ENCODE measurements at places on chromosomes 5 and 9.

DNA sequence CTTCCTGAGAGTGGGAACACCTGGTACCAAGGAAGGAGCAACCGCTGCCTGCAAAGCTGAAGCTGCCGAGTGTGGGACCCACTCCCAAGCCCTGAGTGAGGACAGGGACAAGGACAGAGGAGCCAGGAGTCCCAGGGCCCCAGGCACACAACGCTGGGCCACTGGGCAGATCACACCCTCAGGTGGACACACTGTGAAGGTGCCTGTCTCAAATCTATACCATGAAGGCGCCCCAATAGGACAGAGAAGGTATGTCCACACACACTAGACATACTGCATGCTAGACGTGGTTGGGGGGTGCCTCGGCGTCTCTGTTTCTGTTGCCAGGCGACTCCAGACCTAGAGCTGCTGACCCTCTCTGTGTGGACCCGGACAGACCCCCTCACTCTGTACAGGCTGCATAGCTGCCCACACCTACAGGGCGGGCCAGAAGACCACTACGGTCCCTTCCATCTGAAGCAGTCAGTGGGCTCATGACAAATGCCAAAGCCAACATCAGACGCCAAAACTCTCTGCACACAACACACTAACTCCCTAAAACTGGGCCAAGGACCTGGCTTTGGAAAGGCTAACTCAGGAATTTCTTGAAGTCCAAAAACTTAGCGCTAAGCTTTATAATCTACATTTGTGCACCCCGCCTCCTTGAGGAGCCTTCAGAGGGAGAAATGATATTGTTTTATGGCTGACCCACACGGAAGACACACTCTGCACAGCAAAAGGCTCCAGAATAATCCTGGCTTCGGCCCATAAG is 60.7 kb downstream of the ROR2 start:
- no peak for DNase-seq

- no peak for DNase-seq
Measured at GRCh38 chr5:74560245-74560644, 80.3 kb downstream of the ENC1 start.

- DNase-seq: no peak
Measured at GRCh38 chr5:28685794-28686193, 1647.4 kb upstream of the CDH9 start.

- DNase-seq: no peak
Measured at GRCh38 chr5:172365948-172366608, 82.5 kb upstream of the UBTD2 start.

- no peak for DNase-seq
Measured at GRCh38 chr5:31965227-31965626, 208.9 kb downstream of the GOLPH3 start.

GRCh38 chr5:67900514-67900913 is 315.0 kb upstream of the PIK3R1 start:
- DNase-seq: no peak

DNA sequence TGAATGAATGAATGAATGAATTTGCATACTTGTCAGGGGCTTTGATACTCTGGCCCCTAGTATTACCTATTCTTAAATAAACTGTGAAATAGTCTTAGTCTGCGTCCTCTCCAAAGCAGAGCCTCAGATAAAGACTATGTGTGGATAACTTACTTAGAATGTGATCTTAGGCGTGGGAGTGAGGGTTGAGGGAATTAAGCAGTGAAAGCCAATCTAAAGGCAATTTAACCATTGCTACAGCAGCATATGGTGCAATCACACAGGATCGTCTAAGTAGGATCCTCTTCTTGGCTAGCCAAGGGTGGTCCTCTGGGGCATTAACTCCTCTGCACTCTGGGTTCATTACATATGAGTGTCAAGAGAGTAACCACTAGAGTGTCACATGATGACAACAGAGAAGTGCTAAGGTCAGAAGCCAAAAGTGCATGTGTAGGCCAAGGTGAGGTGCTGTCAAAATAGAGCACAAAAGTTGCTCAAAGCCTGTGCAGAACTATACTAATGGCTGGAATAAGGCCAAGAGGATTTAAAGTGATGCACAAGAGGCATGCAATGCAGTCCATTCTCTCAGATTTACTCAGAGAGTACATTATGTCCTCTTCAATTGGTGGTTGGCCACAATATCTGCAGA is 274.4 kb upstream of the SEMA6A start:
- no peak for DNase-seq

- no peak for DNase-seq
Measured at GRCh38 chr5:109935833-109936490, 246.2 kb downstream of the MAN2A1 start.

DNA sequence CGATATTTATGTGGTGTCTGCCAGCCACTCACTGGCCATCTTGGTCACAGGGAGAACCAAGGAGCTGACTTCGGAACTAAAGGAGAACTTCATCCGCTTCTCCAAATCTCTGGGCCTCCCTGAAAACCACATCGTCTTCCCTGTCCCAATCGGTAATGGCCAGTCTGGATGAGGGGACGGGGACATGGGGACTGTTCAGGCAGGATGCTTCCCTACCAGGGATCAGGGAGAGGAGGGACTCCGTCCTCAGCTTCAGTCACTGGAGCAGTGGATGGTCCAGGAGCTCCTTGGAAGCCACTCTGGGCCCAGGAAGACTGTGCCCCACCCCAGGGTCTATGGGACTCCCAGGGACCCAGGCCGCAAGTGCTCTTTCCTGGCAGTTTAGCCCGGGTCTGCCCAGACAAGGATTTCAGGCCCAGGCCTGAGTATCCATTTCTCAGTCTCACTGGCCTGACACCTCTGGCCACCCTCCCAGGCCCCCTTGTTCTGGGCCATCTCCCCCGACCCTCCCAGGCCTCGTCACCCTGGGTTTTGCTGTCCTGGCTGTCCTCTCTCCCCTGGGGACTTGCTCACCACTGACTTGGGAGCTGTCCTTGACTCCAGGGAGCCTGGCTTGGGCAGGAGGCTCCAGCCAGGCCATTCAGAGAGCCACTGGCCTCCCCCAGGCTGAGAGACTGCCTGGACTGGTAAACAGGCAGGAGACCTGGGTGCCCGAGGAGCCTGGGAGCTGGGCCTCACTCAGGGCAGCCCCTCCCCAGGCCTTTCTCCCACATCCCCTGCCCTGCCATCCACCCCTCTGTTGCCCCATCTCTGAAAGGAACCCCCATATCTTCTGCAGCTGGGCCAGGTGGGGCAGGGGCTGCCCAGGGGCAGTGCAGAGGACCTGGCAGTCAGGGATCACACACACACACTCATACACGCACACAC is 3.1 kb downstream of the LCN2 start:
- no peak for DNase-seq

DNA sequence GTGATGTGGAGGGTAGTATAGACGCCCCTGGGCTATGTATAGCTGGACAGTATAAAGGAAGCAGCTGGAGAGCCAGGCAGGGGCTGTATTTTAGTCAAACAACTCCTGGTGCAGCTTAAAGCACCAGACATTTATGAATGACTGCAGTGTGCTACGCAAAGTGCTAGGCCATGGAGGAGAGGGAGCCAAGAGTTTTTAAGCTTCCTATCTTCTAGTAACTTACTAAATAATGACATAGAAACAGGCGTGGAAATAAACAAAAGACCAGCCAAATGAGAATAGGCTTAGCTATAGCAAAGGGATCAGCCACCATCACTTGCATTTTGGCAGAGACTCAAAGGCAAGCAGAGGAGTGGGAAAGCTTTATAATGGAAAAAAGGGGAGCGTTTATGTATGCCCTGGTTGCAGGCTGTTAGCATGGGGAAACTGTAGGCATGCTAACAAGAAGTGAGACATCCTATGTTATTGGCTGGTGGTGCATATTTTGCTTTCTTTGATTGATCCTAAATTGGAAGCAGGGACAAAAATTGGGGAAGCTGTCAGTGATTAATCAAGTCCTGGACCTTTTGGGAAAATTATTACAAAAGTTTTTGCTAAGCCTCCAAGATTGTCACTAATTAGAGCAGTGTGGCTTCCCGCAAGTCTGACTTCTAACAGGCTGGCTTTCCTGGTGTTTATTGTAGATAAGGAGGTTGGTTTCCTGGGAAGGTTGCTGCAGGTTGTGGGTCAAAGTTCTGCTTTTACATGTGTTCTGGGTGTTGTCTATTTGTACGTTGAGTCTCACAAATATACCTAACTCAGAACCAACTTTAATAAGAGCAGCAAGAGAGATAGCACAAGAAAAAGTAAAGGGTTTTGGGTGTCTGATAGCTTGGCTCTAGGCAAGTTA is 46.6 kb downstream of the RAB3C start:
- no peak for DNase-seq

- DNase-seq: no peak
Measured at GRCh38 chr5:106363578-106363977, 1307.2 kb downstream of the EFNA5 start.

GRCh38 chr9:82791692-82792091 is 271.2 kb downstream of the RASEF start:
- DNase-seq: no peak

DNA sequence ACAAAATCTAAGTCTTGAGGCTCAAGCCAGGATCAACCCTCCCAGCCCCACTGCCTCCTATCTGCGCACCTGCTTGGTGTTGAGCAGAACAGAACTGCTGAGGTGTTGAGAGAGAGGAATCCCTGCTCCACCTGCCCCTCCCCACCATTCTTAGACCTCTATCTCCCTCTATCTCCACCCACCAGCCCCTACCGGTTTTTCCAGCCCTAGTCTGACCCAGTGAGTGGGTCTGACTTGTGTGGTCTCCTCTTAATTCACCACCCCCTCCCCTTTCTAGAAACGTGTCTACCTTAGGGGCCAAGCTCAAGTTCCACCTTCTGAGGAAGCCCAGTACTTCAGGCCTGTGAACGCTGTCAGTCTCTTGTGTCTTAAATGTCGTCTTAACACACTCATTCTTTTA is 93.7 kb downstream of the ARHGAP26 start:
- no peak for DNase-seq

DNA sequence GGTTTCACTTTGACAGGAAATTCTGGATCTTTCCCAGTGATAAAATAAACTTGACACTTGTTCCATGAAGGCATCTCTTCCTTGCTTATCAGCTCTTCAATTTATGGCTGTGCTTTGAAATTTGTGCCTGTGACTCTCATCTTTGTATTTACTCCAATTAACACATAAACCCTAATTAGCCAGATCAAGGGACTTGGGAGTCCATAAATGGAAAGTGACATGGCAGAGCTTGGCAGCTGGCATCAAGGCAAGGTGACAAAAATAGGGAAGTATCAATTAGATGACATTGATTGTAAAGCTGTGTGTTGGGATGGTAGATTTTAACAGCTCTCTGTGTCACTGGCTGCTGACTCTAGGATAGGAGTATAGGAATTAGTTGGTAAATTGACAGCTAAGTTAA is 133.9 kb downstream of the PBX3 start:
- DNase-seq: no peak

- DNase-seq: no peak
Measured at GRCh38 chr9:3361116-3361515, 164.7 kb downstream of the RFX3 start.

DNA sequence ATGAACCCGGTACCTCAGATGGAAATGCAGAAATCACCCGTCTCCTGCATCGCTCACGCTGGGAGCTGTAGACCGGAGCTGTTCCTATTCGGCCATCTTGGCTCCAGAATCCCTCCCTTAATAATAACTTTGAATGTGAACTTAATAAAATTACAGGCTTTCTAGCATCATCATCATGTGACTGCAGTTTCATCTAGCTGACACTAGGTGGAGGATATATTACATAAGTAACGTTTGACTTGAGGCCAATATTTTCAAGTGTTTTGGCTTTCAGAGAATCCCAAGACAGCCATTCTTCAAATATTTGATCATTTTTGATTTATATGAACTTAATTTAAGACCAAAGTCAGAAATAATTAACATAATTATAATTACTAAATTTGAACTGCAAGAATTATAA is 474.9 kb upstream of the CDH10 start:
- DNase-seq: no peak

DNA sequence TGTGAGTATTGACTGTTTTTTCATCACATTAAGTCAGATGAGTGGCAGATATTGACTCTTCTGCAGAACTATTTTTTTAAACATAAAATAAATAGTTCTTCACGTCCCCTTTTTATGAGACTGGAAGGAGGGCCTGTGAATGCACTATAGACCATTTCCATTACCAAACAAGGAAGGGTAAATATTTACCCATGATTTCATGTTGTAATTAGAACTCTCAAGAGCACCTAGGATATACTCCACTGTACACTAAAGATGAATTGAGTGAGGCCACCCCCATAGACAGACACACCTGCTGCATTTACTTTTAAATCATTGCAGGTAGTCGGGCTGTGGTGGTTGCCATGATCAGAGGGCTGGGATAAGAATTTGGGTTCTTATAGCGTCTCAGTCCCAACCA is 22.6 kb downstream of the SLC36A1 start:
- DNase-seq: no peak

DNA sequence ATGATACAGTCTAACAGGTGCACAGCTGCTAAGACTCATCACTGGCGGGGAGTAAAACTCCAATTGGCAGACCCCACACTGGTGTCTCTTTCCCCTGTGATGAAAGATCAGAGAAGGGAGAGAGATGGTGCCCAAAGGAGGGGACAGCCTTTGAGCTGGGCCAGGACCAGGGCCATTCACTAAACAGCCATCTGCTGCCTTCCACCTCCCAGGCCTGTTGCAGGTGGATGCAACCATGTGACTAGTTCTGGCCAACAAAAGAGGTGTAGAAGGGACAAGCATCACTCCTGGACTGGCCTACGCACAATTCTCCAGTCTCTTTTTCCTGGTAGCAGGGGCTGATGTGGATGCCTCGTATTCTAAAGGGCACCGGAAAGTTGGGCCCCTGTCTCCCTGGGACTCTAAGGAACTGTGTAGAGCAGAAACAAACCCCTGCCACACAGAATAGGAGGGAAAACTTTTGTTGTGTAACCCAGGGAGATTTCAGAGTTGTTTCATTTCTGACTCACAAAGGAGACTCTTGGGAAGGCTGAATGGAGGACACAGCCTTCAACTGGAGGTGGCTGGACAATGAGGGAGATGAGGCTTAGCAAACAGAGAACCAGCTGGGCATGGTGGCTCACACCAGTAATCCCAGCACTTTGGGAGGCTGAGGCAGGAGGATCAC is 26.9 kb downstream of the TNIP1 start:
- DNase-seq: no peak

DNA sequence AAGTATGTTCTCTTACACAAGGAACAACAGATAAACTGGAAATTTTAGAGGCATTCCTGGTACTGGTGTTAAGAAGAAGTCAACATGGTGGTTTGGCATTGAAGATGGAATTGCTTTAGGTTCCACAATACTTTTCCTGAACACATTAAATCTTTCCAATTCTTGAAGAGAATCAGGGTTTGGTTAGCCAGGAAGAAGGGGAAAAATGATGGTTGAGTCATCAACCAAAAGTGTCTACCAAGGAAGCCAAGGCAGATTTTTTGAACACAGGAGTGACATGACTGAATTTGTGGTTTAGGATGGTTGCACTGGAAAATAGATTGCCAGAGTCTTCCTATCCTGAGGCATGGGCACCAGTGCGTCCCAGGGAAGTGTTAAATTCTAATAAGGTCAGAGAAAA is 433.4 kb downstream of the TMEM38B start:
- no peak for DNase-seq

- DNase-seq: no peak
Measured at GRCh38 chr9:75086541-75087288, 1.2 kb downstream of the NMRK1 start.

GRCh38 chr5:111834926-111835599 is 78.1 kb upstream of the NREP start:
- DNase-seq: no peak

GRCh38 chr9:136287960-136288753 is 15.7 kb downstream of the CCDC187 start:
- DNase-seq: no peak

- DNase-seq: no peak
Measured at GRCh38 chr5:473551-474192, 30.7 kb downstream of the EXOC3 start.

GRCh38 chr5:109910874-109911273 is 221.1 kb downstream of the MAN2A1 start:
- DNase-seq: no peak

GRCh38 chr9:117681888-117682287 is 22.3 kb upstream of the TLR4 start:
- no peak for DNase-seq

Measured in activated CD4-positive, alpha-beta T cell treated with anti-CD3 and anti-CD28 coated beads, Interleukin-2, amount 50 U/mL, for 4 hours (primary cell).